ENCODE measurements at places on chromosomes 1 and 21.

DNA sequence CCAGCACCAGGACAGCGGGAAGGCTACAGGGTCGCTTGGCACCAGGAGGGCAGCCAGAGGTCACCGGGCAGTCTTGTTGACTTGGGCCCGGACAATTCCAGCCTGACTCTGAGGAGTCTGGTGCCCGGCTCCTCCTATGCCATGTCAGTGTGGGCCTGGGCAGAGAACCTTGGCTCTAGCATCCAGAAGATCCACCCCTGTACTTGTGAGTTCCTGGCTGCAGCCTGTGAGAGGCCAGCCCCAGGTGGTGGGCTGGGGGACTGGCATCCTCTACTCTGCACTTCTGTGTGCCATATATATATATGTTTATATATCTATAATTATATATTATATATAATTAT, 11.6 kb upstream of the PTPN7 start:
- DNase-seq = no peak

GRCh38 chr1:11478571-11479374, at the start of gene DISP3:
DISP3 (plus strand) TSS chr1:11479155; CDS start chr1:11500993, 21,838 bp downstream.
- DNase-seq = peak; percentile 26

DNA sequence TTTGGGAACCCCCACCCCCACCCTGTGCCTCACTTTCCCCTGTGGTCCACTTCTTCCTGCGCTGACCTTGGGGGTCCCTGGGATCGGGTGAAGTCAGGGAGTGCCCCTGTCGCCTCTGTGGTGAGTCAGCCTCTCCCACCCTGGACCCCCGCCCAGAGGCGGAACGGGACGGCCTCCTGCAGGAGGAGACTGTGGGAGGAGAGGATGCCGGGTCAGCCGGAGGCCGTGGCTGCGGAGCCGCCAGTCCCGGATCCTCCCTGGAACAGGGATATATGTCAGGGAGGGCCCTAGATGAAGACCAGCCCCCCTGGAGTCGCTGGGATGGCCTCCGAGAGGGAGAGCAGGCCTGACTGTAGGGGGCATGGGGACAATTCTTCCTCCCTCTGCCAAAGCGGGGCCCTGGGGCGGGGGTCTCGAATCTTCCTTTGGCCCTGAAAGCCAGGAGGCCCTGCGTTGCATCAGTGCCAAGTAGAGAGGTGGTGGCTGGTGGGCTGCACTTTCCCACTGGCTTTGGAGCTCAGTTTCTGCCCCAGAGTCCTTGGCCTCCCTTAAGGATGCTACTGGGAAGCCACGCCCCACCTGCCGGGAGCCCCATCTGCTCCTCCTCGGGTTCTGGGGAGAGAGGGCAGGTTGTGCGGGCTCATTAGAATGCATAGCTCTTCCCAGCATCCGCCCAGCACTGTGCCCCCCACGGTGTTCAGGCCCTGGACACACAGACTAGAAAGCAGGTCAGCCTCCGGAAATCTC, 930 bp downstream of the ARHGEF10L start:
- DNase-seq = no peak

- no peak for DNase-seq
Observed at GRCh38 chr1:29772584-29773100, 536.3 kb downstream of the PTPRU start.

GRCh38 chr1:171188388-171189266, 3.5 kb downstream of the FMO2 start:
- DNase-seq = no peak

- DNase-seq = no peak
Observed at GRCh38 chr1:22869325-22869724, 103.3 kb downstream of the LACTBL1 start.

- DNase-seq = no peak
Observed at GRCh38 chr1:101769520-101769919, 227.2 kb downstream of the OLFM3 start.

GRCh38 chr1:203401199-203401877, 50.4 kb upstream of the FMOD start:
- no peak for DNase-seq

DNA sequence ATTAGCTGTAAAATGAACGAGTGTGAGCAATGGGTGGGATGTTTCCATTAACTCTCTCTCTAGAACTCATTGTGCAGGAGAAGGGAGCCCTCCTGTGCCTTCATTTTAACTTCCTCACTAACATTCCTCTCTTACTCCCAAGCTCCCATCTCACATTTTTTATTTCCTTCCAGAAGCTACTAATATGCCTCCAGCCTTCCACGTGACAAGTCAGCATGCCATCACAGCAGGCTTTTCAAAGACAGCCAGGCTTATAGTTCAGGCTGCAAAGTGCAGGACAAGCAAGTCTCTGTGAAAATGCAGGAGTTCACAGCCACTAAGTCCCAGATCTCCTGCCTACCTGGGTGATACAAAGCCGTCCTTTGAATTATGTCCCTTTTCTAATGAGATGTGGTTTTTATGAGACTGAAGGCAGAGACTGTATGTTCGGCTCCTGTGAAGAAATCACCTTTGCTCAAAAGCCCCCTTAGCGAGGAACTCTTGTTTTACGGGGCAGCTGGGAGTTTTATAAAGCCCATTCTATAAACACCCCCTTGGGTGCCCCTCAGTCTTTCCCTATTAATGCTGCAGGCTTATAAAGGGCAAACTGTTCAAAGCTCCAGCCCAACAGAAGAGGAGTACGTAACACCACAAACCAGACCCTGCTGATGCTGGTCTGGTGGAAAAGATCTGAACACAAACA, 14.8 kb upstream of the ANGPTL7 start:
- DNase-seq = no peak

DNA sequence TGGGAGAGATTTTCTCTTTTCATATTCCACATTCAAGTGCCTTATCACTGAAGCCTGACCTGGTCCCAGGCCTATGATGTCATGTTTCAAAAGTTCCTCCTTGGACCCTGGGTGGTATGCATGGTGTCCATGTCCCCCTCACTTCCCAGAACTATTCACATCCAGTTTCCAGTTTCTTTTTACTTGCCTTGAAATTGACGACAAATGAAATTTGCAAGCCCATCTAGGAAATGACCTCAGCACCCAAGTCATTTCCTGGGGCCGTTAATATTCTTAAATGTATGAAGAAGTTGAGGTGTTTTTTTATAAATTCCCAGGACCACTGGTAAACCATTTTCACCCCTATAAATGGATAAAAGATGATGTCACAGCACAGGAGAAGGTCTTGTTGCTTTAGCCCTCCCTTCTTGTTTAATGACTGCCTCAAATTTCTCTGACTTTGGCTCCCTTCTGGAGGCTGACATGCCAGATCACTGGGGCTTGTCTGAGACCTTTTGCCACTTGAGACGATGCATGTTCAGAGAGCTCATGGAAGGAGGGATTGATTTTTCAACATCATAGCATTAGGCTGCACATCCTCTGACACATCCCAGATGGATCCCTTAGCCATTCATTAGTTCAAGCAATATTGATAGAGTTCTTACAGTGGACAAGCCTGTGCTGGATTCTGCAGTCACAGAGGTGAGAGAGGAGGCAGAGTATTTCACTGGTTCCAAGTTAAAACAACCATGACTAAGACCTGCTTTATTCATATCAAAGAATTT, 221.3 kb downstream of the PLPP3 start:
- DNase-seq = no peak

- no peak for DNase-seq
Observed at GRCh38 chr1:112272101-112272772, 123.8 kb upstream of the CTTNBP2NL start.

GRCh38 chr1:151009206-151009587, 948 bp downstream of the PRUNE1 start:
- DNase-seq = no peak

- peak; percentile 70 for DNase-seq
Observed at GRCh38 chr1:109640285-109640865, 15.5 kb upstream of the GSTM4 start.

DNA sequence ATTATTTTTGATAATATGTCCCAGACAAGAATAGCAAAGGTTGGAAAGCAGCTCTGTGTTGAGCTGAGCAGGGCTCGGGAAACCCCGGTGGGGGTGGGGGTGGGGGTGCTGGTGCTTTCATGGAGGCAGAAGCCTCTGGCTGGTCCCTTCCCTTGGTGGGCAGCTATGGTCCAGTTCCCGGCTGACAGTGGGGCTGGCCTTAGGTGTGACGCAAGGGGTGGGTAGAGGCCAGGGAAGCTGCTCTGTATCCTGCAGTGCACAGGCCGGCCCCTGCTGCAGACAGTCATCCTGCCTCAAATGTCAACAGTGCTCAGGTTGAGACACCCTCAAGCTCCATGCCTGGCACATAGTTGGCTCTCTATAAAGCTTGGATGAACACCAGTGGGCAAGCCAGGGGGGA, 8.9 kb downstream of the ACTL8 start:
- no peak for DNase-seq

- DNase-seq = no peak
Observed at GRCh38 chr1:165240492-165240891, 116.0 kb downstream of the LMX1A start.

GRCh38 chr1:172719694-172720138, 60.8 kb downstream of the FASLG start:
- no peak for DNase-seq

DNA sequence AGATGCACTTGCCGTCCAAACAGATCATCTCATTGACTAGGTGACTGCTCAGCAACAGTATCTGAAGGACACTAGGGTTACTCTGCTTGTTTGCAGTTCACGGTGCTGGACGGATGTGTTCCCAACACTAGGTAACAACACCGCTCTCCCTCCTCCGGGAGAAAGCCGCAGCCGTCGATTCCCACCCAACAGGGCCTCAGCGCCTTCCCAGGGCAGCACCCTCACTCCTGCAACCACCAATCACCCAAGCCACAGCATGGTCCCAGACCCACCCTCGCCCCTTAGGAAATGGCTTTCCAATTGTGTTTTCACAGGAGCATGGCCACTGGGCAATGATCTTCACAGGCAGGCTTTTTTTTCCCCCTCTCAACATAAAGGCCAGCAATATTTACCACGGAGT, 779 bp downstream of the TLR5 start:
- no peak for DNase-seq

- no peak for DNase-seq
Observed at GRCh38 chr1:16342331-16343062, 9.8 kb downstream of the FBXO42 start.

DNA sequence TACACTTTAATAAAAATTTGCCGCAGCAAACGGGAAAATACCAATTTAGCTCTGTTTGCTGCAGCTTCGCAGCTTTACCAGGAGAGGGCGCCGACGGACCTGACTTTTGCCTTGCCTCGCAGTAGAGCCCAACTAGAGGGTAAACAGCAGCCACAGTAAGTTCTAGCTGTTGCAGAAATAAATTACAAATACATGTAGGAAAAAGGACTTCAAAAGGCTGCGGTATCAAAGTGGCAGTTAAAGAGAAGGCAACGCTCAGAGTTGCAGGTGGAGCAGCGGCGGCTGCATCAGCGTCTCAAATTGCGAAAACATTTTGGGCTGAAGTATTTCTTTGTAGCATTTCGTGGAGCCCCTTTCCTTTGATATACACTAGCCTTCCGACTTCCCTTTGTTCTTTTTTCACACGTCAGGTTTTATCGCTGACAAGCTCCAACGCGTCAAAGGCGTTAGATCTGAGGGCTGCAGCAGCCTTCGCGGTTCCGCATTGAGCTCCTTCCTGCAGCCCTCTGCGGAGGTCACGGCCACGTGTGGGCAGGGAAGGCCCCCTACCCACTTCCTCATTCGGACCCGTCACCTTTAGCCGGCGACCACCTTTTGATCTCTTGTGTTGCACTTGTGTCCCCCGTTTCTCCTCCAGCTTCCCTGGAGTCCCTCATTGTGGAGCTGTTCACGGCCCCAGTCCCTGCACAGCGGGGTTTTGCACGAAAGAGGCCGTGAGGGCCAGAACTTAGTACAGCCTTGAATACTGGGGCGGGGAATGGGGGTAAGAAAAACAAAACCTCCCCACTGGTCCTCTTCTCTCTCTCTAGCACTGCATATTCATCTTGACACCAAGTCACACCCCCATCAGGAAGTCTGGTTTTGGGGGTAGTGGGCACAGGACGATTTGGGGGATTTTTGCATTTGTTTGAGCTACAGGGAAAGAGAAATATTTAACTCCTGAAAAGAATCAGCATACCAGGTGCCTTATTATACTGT, 72.8 kb downstream of the S1PR1 start:
- no peak for DNase-seq

DNA sequence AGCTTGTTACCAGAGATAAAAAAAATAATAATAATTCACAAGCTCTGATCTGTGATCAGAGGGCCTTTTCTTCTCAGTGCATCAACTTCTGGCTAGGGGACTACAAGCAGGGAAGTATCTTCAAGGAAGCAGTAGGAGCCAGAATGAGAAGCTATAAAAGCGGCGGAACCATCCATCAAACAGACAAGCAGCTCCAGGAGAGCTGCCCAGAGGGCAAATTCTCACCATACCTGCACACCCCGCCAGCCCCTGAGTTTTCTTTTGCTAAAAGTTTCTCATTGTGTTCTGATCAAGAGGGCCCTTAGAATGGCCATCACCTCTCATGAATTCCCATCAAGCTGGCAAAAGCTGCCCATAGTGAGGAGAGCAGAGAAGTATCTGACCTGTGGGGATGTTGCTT, 99.4 kb downstream of the SMYD2 start:
- no peak for DNase-seq

- no peak for DNase-seq
Observed at GRCh38 chr21:38254970-38255369, 1.8 kb upstream of the KCNJ15 start.

DNA sequence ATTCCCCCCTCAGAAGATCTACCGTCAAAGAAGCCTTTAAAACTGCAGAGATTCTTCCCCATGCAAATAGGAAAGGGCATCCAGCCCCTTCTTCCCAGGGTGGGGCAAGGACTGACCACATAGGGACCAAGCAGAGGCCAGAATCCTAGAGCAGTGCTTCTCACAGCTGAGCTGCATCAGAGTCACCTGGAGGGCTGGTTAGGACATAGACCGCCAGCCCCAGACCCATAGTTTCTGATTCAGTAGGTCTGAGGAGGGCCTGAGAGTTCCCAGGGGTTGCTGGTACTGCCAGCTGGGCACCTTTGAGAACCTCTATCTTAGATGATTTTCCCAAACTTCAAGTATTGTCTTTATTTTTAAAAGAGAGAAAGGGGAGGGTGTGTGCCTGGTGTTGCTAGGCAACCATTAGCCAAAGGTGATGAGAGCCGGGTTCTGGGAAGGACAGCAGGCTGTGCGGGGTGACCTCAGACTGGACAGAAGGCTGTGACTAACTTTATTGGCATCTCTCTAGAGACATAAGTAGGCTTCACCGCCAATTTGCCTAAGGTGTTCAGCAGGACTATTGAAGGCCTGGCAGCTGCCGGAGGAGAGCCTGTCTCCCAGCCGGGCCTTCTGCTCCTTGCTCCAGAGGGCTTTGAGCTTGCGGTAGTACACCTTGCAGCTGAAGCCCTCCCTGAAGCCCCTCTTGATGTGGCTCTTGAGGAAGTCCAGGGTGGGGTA, 3.0 kb downstream of the SPATA46 start:
- DNase-seq = no peak

DNA sequence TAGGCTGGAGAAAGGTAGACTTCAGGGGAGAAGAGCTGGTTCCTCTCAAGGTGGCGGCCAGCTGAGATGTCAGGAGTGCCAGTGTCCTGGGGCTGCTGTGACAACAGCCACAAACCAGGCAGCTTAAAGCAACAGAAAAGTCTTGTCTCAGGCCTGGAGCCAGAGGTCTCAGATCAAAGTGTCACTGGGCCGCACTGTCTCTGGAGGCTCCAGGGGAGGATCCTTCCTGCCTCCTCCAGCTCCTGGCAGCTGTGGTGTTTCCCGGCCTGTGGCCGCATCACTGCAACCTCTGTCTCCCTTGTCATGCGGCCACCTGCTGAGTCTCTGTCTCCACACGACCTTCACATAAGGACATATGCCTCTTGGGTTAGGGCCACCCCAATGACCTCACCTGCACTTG, 24.4 kb upstream of the TSPEAR start:
- no peak for DNase-seq
